ENCODE measurements at places on chromosomes 16 and 17.

DNA sequence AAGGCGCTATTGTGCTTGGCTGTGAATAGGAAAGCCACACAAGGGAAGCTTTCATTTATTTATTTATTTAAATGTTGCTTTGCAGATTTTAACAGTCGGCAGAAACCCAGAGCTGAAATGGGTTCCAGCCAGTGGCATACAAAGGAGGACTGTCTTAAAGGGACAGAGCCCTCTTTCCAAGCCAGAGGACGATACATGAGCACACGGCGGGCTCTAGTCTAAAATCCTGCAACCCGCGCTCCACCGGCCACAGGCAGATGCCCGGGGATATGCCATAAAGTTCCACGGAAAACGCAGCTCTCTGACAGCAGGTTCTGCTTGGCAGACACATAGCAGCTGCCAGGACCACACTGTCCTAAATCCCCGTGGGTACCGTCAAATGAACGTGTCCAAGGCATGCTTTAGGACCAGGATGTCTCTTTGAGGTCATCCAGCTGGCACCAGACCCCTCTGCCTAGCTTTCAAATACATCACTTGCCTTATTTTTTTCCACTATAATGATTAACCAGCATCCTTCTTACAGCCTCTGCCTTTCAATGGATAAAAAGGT is 64.6 kb downstream of the CYTH1 start:
- peak; percentile 53 for DNase-seq

DNA sequence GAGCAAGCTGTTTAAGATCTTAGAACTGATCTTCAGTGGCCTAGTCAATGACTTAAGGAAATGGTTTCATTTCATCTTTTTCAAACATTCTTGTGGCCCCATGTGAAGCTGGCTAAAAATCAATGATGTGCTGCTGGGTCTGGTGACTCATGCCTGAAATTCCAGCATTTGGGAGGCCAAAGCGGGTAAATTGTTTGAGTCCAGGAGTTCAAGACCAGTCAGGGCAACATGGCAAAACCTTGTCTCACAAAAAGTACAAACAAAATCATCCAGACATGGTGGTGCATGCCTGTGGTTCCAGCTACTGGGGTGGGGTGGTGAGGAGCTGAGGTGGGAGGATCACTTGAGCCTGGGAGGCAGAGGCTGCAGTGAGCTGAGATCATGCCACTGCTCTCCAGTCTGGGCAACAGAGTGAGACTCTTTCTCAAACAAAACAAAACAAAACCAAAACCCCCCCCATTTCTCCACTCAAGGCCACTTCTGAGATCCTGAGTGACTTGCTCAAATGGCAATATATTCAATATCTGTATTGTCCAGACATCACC is 17.4 kb upstream of the COL1A1 start:
- DNase-seq = peak; percentile 92

DNA sequence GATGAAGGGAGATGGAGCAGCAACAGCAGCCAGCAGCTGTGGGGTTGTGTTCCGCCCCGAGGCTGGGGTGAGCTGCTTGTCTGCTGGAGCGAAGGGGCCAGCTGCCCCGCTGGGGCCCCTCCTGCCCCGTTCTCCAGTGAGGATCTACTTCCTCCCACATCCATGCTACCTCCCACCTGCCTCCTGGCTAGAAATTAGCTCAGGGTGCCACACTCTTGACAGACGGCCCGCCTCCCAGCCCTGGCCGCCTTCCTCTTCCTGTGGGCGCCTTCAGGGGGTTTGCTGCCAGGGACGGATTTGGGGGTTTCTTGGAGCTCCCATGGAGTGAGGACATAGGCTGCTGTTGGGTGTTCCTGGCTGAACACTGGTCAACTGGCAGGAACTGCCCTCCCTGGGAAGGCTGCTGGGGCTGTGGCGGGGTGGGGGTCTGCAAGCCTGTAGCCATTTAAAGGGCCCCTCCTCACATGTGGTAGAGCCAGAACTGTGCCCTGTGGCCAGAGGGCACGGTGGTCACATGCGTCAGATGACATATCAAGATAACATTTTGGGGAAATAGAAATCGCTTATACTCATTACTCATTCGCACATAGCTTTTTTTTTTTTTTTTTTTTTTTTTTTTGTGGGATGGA is 13.1 kb downstream of the TBC1D24 start:
- DNase-seq = no peak

- DNase-seq = peak; percentile 78
Measured at GRCh38 chr16:79601931-79602627, 1.5 kb upstream of the MAF start.

DNA sequence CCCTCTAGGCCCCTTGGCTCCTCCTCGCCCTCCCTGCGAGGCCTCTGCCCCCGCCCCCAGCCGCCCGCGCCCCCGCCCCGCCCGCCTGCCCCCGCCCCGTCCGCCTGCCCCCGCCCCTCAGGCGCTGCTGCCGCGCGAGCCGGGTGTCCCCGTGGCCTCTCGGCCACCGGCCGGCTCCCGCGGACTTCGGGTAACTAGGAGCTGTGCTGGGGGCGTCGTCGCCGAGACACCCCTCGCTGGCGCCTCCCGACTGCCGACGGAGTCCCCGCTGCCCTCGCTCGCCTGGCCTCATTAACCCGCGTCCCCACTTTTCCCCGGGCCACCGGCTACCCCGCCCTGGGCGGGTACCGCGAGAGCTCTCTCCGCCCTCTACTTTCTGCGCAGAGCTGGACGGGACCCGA is at the start of gene TLCD1:
Gene TLCD1 (minus strand): TSS at position 8 of the 401 bp plus-strand sequence. CDS start 136 bp downstream, outside the sequence.
- peak; percentile 74 for DNase-seq

DNA sequence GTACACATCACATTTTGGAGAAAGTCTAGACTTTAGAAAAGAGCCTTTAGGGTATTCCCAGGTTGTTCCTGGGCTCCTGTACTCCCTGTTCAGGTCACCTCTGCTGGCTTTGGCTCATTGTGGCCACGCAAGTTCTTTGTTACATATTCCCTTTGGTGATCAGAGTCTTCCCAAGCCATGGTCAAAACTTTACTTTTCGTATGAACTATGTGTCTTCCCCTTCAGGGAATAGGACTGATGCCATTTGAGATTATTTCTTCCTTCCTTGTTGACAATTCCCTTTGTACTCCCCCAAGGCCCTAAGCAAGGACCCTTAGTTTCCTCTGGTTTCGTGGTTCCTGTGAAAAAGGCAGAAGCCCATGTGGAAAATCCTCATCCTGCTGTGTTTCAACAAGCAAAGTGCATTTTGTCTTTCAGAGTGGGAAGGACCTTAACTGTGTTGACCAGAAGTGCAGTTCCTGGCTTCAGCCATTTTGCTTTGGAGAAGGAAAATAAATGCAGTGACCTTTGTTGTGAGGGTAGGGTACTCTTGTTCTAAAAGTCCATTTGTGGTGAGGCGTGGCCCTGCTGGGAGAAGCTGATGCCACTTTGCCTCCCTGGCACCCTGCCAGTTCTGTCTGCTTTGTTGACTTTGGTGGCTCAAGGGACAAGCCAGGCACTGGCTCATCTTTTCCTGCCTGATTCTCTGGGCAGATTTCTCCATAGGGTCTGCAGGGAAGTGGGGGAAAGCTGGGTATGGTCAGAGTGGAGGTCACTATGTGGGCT is 55.1 kb downstream of the ZNRF1 start:
- no peak for DNase-seq

GRCh38 chr16:13902677-13903076 is 17.3 kb upstream of the ERCC4 start:
- peak; percentile 94 for DNase-seq

DNA sequence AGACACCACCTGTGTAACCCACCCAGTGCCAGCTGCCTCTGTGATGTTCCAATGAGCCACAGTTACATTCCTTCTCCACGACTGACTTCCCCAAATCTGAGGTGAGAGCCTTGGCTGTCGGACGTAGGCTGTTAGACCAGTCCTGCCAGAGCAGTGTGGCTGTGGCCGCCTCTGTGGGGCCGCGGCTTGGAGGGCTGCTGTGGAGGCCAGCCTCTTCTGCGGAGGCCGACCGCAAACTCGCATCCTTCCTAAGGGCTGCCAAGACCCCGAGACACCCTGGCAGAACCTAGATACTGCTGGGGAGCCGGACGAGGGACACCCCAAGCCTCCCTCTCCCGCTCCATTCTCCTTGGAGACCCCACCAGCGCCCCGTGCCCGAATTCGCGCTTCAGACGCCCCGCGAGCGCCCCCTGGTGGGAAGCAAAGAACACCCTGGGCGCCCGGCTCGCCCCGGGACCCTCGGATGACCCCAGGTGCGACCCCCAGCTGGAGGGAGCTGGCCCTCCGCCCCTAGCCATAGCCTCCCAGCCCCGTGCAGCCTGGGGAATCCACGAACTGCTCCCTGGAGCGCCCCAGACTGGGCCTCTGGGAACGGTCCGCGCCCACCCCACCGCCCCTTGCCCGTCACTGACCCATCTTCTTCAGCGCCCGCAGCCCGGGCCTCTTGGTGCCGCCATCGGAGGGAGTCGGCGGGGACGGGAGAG is 547 bp downstream of the PLCD3 start:
- no peak for DNase-seq

GRCh38 chr17:1716912-1717695 is 6.9 kb upstream of the TLCD2 start:
- DNase-seq = peak; percentile 99

DNA sequence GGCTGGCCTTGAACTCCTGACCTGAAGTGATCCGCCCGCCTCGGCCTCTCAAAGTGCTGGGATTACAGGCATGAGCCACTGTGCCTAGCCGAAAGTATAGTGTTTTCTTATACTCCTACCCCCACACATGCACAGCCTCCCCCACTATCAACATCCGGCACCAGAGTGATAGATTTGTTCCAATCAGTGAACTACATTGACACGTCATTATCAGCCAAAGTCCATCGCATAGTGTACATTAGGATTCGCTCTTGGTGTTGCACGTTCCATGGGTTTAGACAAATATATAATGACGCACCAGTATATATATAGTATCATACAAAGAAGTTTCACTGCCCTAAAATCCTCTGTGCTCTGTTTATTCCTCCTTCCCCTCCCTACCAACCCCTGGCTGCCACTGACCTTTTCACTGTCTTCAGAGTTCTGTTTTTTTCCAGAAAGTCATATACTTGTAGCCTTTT is 11.9 kb upstream of the TM4SF5 start:
- no peak for DNase-seq

- DNase-seq = peak; percentile 52
Measured at GRCh38 chr17:27554152-27554551, 76.8 kb upstream of the LGALS9 start.

GRCh38 chr17:43813386-43813785 is 19.6 kb downstream of the MPP3 start:
- no peak for DNase-seq

DNA sequence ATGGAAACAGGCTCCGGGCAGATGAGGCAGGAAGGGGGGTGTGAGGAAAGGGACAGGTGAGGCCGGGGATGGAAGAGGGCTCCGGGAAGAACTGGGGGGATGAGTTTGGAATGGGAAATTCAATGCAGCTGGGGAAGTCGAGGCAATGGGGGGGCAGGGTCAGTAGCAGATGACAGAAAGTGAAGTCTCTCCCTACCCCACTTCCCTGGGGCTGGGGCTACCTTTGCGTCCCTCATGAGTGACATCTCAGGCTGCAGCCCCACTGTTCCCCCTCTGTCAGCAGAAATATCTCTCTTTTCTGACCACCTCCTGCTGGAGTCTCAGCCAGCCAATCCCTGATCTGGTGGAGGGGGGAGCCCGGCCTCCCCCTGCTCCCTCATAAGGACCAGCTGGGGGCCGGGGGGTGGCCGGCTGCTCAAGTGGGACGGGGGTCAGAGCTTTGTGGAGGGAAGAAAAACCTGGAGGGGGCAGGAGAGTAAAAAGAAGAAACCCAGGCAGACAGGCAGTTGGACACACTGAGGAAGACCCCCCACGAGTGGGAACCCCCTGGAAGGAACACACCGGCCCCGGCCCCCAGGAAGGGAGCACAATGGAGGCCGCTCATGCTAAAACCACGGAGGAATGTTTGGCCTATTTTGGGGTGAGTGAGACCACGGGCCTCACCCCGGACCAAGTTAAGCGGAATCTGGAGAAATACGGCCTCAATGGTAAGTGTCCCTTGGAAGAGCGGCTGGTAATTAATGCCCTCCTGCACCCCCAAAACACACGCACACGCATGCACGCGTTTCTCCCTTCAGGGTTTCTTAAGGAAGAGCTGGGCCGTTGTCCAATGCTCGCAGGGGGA is at the start of gene ATP2A1:
Gene ATP2A1 (plus strand): TSS at position 406 of the 844 bp plus-strand sequence. CDS start 184 bp downstream, at position 590.
- DNase-seq = no peak

- DNase-seq = no peak
Measured at GRCh38 chr16:62408760-62409159, 372.5 kb upstream of the CDH8 start.

Data from fibroblast of pulmonary artery (primary cell).